ENCODE measurements at places on chromosomes 2 and 18.

DNA sequence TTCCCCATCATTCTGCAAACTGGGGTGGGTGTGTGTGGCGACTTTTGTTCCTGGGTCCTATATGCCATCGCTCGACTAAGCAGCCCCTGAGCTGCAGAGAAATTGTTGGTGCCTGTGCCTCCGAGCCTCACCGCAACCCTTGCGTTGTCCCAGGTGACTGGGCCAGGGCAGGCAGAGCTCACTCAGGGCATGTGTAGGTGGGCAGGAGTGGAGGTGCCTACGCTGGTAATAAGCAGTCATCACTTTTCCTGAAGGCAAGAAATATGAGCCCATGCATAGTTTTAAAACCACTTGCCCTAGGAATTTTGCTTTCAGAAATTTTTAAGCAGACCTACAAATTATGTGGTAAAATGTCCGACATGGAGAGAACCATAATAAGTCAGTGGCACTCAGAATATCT is 197.8 kb downstream of the SMAD7 start:
- no peak for DNase-seq

DNA sequence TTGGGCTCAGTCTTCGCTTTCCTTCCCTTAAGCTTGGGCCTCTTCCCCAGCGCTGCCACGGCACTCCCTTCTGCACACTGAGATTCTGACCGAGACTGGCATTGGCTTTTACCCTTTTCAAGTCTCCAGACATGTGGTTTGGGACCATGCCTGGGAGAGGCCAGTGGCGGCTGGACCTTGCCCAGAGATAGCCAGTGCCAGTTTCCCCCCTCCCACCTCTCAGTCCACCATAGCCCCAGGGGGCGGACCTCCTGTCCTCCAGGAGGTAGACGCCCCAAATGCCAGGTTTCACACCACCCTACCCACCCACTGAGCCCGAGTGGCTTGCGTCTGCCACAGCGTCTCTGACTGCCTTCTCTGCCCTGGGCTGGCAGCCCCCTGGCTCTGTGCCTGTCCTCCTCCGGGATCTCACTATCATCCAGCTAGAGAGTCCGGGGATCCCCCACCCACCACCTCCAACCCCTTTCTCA is 47.7 kb downstream of the INPP5D start:
- no peak for DNase-seq

DNA sequence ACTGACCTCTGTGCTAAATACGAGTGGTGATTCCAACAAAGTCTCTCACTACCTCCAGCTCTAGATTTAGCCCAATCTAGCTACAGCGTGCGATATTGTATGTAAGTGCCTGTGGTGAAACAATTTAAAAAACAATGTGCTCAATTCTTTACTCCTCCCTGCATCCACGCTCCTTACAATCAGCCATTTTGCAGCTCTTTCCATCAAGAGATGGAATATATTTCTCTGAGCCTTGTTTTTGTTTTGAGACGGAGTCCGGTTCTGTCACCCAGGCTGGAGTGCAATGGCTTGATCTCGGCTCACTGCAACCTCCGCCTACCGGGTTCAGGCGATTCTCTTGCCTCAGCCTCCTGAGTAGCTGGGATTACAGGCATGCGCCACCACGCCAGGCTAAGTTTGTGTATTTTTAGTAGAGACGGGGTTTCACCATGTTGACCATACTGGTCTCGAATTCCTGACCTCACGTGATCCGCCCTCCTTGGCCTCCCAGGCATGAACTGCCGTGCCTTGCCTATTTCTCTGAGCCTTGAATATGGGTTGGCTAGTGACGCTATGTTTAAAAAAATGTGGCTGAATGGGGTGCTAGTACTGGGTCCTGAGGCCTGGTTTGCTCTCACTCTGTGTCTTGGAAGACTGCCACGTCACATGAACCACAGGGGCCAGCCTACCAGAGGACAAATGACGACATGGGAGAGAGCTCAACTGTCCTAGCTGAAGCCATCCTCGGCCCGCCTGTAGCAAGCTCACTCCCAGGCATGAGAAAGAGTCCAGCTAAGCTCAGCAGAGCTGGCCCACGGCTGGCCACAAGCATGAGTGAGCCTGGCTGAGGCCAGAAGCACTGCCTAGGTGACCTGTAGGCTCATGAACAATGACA is 14.8 kb downstream of the WDFY1 start:
- no peak for DNase-seq

GRCh38 chr2:239168575-239168974 is 232.2 kb downstream of the HDAC4 start:
- no peak for DNase-seq

DNA sequence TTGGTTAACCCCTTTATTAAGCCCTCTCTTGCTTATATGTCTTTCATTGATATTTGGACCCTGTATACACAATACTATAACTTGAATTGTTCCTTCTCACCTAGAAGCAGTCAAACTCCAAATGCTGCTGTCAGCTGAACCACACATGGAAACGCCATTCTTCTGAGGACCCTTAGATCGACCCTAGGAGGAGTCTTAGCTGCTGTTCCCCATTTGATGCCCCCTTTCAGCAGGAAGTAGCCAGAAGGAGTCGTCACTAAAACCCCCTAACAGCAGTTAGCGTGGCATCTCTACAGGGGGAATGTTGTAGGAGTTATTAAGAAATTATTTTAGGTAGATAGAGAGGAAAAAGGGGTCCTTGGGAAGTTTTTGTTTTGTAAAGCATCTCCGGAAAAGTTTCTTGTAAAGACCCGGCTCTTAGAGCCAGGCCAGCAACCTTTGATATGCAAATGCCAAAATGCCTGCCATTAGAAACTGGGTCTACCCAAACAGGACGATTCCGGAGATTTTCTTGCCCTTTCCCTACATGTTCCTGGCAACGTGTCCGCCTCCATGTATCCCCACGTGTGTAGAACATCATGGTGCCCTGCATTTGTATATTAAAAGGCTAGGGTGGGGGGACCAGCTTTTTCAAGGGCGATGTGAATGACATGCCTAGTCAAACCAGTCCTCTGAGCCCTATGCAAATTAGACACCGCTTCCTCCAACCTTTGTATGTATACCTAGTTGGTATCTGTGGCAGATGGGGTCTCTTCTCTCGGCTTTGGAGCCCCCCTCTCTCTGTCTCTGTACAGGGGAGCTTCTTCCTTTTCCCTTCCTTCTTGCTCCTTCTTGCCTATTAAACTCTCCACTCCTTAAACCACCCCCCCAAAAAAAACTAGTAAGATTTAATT is 638.4 kb upstream of the POU3F3 start:
- no peak for DNase-seq

DNA sequence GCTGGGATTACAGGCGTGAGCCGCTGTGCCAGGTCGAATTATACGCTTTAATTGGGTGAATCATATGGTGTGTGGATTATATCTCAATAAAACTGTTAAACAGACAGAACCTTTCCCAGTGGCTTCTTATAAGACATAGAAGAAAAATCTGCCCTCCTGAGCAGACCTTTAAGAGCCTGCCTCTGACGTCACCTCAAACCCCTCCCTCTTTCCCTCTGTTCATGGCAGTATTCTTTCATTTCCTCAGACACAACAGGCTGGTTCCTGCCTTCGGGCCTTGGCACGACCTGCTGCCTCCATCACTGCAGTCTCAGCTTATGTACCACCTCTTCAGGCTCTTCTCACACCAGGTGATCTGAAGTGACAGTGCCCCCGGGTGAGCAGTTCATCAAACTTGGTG is 14.0 kb upstream of the PDIA6 start:
- DNase-seq: no peak

DNA sequence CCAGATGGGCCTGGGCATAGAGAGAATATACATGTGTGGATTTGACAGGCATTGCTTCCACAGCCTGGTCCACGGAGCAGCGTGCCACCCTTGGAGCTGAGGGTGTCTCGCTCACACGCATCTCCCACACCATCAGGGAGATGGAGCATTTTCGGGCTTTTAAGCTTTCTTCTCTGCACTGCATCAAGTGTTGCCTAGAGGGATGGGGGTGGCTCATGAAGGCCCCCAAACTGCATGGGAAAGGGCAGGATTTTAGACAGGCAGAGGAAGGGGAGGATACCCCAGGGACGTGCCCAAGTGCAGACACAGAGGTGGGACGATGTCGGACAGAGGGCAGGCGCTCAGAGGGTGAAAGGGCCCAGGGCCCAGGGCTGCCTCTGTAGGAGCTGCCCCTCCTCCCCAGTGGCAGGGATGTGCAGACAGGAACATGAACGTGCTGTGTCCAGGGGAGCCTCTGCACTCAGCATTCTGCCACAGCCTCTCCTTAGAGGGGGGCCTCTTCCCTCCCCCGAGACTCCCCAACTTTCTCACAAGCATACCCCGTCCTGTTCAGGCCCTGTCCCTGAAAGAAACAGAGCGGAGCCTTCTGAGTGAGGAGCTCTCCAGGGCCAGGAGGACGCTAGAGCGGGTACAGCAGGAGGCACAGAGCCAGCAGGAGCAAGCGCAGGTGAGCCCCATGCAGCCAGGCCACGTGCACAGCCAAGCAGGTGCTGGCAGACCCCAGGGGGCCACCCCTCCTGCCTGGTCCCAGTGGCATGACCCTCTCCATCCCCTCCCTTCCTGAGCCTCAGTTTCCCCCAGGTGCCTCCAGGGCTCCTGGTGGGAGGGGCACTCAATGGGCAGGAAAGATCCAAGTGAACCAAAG is 42.9 kb upstream of the SNED1 start:
- DNase-seq: no peak

DNA sequence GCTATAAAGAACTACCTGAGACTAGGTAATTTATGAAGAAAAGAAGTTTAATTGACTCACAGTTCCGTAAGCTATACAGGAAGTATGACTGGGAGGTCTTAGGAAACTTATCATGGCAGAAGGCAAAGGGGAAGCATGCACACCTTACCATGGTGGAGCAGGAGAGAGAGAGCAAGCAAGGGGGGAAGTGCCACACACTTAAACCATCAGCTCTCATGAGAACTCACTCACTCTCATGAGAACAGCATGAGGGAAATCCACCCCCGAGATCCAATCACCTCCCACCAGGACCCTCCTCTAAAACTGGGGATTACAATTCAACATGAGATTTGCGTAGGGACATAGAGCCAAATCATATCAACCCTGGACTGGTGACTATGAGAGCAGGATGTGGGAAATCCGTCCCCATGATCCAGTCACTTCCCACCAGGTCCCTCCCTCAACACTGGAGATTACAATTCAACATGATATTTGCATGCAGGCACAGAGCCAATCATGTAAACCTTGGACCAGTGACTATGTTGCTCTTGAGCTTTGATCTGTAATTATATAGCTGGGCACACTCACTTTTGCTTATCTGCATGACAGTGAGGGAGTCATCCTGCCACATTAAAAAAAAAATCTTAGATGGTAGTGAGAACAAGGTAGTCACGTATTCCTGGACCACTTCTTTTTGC is 12.9 kb downstream of the ADAM23 start:
- no peak for DNase-seq

Measured in GM12864 (cell line).